ENCODE measurements at places on chromosomes 5 and 9. TPM values are rescaled to one million over a fixed set of nuclear protein-coding genes. Genes with fewer than 3 reads are reported as not detected.

GRCh38 chr5:54956922-54957321, 28.5 kb downstream of the ESM1 start:
- no peak for DNase-seq

GRCh38 chr5:994821-995220, 13.8 kb upstream of the NKD2 start:
- DNase-seq, result no peak

Gene HMCN2
- 0.79 TPM for polyA plus RNA-seq

- no peak for DNase-seq
Measured at GRCh38 chr9:128415281-128415680, 5.4 kb upstream of the CERCAM start.

GRCh38 chr9:34690983-34691935, at the start of gene CCL19:
Gene CCL19, minus strand, starts transcription at chr9:34691276. Its CDS starts 137 bp downstream, at chr9:34691139.
- DNase-seq, result no peak

Gene SPATA31E1
- polyA plus RNA-seq, result not detected

DNA sequence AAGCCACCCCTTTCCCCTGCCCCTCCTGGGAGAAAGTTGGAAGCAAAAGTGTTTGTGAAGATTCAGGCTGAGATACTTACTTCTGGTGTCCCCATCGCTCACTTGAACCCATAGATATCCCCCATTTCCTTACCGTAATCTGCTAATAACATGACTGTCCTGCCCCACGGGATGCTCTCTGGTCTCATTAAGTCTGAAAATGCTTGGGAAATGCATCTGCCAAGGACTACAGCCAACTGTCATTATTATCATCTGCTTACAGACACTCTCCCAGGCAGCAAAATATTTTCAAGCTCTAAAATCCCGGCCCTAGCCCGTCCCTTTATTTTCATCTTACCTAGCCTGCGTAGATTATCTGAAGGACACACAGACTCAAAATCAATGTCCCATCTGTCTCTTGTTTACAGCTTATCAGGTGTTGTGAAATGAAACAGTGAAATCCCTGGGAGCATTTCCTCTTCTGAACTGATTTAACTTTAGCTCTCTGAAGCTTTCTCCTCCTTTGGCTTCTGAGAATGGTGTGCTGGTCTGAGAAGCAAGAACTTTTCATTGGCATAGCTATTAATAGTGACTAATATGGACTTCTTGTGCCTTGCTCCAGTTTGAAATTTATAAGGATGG, 126.9 kb upstream of the OSMR start:
- no peak for DNase-seq

DNA sequence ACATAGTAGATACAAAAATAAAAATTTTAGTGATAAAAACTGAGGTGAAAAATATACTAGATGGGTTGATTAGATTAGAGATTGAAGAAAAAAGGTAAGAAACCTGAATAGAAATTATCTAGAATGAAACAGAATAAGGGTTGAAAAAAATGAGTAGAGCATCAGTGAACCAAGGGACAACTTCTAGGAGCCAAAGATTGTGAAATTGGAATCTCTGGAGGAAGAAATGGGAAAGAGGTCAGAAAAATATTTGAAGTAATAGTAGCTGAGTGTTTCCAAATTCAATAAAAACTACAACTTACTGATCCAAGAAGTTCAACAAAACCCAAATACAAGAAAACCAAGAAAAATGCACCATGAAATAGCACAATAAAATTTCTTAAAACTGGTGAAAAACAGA, 116.6 kb upstream of the STARD4 start:
- DNase-seq, result no peak

DNA sequence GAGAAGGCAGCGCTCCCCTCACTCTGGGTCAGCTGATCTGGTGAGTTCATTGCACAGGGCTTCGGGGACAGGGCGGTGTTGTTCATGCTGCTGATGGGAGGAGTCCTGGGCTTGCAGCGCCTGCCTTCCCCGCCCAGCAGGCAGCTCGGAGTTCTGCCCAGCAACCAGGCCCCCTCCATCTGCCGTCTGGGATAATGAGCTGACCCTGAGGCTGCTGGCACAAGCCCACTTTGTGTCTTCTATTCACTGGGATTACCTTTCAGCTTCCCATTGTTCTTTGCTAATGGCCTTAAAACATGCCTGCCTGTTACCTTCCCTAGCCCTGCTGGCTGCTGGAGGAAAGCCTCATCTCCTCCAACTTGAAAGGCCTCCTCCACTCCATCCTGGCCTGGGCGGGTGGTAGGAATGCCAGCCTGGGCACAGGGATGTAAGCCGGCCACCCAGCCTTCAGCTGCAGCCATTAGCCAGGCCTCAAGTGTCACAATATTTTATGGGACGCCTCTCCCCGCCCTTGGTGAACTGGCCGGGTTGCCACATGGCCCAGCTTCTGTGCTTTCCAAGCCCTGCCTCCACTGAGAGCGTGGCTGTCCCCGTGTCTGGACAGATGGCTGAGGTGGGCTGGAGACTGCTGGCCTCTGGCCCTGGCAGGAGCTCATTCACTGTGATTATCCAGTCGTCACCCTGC, 70.4 kb downstream of the GADD45G start:
- no peak for DNase-seq

DNA sequence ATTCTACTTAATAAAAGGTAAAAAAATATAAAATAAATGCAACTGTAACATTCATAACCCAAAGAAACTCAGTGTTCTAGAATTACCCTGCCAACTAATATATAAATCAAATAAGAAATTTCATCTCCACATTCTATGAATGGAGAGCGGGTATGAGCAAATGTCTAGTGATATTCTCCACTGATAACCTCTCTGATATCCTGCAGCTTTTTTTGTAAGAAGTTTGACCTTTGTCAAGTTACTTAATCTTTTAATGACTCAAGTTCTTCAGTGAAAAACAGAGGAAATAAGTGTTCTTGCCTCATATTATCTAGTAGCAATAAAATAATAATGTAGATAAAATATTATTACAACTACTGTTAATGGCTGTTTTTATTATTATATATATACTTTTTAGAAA, 1275.6 kb upstream of the CDH9 start:
- DNase-seq, result no peak

Gene DND1
- polyA plus RNA-seq, result not detected

DNA sequence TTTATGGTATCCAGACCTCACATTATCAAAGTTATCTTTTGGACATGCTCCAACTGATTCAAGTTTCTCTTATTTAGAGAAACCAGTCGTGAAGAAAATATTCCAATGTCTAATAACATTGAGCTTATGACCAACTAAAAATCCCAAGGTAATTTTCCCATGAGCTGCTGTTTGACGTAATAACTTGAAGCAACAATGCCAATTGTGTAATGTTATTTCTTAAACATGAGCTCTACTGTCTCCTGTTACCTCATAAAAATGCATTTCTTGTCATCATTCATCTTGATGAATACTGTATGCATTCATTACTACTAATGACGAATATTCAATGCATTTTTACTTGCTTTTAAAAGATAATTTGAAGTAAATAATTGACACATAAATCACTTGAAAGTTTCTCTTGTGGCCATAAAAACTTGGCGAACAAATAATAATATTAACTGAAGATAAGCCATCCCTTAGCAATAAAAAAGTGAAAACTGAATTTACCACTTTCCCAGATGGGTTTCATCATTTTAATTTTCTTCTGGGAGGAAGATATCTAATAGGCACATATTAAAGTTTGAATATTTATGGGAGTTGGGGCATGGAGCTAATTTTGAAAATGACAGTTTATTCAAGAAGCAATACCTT, 424 bp upstream of the MARCOL start:
- peak; percentile 2 for DNase-seq

GRCh38 chr9:77221431-77221830, 44.1 kb downstream of the VPS13A start:
- DNase-seq, result no peak

- no peak for DNase-seq
Measured at GRCh38 chr5:6550628-6551027, 82.2 kb downstream of the NSUN2 start.

Gene TMEM215
- 0.20 TPM for polyA plus RNA-seq

Gene SWI5
- 36.5 TPM for polyA plus RNA-seq

DNA sequence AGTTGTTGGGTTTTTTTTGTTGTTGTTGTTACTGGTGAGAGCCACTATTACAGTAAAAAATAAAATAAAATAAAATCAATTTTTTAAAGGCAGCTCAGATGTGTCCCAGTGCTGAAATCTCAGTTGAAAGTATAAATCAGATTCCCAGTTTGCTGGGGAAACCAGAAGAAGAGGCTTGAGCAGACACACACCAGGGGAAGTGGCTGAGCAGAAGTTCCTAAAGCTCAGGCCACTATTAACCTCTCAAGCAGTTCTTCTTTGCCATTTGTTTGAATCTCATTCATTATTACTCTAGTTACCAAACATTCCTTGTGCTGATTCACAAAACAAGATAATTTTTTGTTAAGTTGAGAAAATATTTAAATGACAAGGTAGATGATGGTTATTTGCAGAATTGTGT, 70.9 kb upstream of the ZSWIM6 start:
- DNase-seq, result no peak

Gene C9orf57
- polyA plus RNA-seq, result not detected

GRCh38 chr9:88076286-88077070, 61.8 kb downstream of the SPATA31C2 start:
- DNase-seq, result peak; percentile 69

Gene TMEM203
- polyA plus RNA-seq, result 53.2 TPM

- no peak for DNase-seq
Measured at GRCh38 chr5:43728581-43728980, 125.6 kb downstream of the NNT start.

Gene PAIP2
- 171 TPM for polyA plus RNA-seq

Gene LCN9
- polyA plus RNA-seq, result not detected

- no peak for DNase-seq
Measured at GRCh38 chr5:103366918-103367549, 108.5 kb downstream of the MACIR start.

DNA sequence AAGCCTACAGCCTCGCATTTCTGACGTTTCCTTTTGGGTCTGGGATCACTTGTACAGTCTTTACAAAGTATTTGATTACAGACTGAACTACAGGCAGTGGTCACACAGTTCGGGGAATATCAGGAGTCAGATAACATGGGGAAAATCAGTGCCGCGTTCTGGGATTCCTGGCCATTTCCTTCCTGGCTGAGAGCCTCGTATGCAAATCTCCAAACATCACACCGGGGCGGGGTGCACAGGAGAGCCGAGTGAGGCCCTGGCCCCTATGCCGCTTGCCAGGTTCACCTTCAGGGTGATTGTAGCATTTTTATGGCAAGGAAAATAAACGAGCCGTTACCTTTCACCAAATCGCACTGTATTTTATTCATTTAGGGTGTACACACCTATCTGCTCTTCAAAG, 29.6 kb upstream of the SLC9A3 start:
- no peak for DNase-seq

GRCh38 chr9:34994260-34994899, 4.8 kb downstream of the DNAJB5 start:
- no peak for DNase-seq

Gene PCYOX1L
- polyA plus RNA-seq, result 19.8 TPM

- DNase-seq, result no peak
Measured at GRCh38 chr5:1412621-1413020, 32.6 kb downstream of the SLC6A3 start.

GRCh38 chr9:125763394-125763801, 16.2 kb downstream of the PBX3 start:
- DNase-seq, result no peak

DNA sequence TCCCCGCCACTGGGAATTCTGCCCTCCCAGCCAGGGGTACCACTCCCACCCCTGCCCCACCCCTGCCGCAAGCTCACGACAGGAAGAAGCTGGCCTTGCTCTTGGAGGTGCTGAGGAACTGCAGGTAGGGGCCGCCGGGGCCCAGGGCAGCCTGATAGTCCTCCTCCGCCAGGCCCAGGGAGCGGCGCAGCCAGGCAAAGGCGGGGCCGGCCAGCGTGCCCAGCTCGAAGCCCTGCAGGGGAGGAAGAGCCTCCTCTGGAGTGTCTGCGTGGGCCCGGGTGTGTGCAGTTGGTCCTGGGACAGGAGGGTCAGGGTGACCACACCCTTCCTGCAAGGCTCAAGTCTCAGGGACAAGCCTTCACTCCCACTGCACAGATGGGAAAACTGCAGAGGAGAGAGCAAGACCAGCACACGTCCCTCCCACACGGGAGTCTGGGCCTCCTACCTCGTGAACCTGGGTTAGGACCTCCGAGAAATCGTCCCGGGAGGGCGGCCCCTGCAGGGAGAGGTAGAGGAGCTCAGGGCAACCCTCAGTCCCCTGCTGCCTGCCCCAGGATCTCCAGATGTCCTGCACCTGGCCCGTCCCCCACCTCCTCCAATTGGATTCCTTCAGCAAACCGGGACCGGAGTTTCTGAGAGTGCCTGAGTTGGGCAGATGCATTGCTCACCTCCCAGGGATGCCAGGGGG, 2.4 kb downstream of the PIP5KL1 start:
- no peak for DNase-seq

- DNase-seq, result no peak
Measured at GRCh38 chr5:128800377-128800776, 164.9 kb upstream of the SLC27A6 start.

GRCh38 chr5:1934801-1935429, 52.2 kb upstream of the IRX4 start:
- DNase-seq, result no peak

Gene C9orf43
- polyA plus RNA-seq, result 0.65 TPM

Gene SOHLH1
- not detected for polyA plus RNA-seq

DNA sequence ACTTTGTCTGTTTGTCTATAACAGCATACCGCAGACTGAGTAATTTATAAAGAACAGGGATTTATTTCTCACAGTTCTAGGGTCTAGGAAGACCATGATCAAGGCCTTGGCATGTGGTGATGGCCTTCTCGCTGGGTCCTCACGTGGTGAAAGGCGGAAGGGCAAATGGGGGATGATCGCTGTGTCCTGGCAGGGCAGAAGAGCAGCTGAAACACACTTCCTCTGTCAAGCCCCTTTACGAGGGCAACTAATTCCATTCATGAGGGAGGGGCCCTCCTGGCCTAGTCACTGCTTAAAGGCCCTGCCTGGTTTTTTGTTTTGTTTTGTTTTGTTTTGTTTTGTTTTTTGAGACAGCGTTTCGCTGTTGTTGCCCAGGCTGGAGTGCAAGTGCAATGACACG, 41.9 kb upstream of the UBTD2 start:
- DNase-seq, result no peak

DNA sequence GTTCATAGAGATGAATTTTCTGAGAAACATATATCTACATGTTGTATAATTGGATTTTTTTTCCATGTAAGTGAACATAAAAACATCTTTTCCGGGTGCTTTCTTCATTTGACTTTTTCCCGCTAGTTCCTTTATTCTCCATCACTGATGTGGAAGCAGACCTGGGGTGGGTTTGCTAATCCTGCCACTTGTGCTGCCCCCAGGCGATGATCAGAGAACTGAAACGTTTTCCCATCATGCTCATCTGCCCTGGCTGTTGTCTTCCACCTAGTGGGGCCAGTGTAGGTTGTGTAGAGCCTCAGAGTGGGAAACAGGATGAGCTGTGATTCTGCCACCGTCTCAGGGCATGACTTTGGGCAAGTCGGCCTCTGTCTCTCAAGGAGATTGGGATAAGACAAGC, 34.2 kb upstream of the TGFBR1 start:
- DNase-seq, result no peak

Data from left renal cortex interstitium (tissue), 4 donors.